ENCODE measurements at places on chromosomes 7 and 10.

DNA sequence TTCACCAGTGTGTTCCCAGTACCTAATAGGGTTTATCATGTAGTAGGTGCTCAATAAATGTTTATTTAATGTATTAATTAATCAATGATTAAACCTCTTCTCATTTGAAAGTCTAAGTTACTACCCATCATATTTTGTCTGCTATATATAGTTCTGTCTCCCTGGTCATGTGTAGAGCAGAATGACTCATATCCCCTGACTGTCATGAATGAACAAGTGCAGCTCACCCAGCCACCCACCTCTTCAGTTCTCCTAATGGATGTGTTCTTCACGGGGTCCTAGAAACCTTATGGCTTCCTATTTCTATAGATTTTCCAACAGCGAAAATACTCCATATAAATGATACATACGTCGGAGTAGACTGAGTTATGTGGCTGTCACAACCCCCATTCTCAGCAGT, 64.5 kb downstream of the HIF1AN start:
- DNase-seq: no peak

DNA sequence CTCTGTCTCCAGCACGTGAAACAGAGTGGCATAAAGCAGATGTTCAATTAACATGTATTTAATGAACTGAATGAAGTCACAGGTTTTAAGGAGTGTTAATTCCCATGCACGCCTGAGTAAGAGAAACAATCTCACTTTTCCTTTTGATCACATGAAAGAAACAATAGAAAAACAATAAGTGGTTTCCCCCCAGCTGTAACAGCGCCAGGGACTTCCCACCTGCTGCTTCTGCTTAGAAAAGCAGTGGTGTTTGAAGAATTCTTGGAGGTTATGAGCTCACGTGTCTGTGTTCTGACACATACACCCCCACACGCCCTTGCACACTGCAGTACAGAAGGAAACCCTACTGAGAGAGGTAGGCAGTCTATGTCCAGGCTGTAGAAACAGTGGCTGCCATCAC, 51.3 kb upstream of the FRMD4A start:
- no peak for DNase-seq

DNA sequence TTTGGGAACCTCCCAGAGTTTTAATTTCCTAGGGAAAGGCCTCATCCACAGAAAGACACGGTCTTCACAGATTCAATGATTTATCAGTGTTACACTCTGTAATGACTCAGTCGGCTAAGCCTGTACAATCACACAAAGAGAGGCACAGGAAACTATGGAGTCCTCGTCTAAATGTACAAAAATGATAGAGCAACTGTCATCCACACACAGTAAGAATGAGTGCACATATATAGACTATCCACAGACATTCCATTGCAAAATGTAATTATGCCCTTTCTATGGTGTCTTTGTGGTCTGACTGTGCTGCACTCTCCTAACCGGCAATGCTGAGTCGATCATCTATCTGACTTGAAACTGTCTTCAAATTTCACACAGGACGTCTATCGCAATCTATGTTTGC, 3.5 kb upstream of the NAMPT start:
- no peak for DNase-seq

DNA sequence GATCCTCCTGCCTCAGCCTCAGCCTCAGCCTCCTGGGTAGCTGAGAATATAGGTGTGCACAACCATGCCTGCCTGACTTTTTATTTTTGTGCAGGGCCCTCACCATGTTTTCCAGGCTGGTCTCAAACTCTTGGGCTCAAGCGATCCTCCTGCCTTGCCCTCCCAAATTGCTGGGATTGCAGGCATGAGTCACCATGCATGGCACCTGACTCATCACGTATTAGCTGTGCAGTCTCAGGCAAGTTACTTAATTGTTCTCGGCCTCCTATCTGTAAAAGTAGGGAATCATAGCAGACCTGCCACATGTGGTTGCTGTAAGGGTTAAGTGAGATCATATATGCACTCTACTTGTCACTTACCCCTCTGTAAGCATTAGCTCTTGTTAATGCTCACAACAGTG, 117.2 kb downstream of the ANLN start:
- DNase-seq: no peak

GRCh38 chr10:79048639-79049550, 19.9 kb upstream of the ZMIZ1 start:
- no peak for DNase-seq

DNA sequence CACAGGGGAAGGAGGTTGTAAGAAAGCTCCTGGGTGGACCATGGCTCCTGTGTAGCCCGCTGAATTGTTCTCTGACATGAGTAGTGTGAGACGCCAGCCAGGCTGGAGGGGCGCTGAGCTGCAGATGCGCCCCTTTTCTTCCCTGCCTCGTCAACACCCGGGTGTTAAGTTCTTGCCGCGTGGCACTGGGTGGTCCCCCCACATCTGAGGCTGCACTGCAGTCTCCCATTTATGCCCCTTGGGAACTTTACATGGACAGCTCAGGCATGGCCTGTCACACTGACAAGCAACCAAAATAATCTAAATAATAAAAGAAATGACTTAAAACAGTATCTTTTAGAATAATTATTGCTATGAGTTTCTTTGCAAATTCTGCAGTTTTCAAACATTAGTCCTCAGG, 34.6 kb upstream of the HSPA12A start:
- DNase-seq: no peak

DNA sequence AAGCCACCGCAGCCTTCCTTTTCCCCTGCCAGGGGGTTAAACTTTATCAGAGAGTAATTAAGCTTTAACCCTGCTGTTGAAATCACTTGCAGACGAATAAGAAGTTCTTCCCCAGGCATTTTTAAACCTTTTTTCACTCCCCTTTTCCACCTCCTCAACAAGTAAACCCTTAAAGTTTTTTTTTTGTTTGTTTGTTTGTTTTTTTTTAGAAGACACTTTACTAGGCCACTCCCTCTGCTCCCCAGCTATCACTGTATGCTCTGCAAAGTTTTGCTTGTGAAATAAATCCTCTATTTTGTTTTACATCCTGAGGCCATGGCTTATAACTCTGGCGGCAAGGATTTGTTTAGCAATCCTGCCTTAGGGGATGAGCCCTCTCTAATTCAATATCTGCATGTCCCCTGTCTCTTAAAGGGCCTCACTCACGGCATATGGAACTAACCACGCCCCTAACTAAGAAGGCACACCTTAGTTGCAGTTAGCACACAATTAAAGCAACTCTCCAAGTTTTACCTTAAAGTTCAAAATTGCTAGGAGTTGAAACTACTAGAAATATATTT, 1354.7 kb upstream of the LRRTM3 start:
- no peak for DNase-seq

- no peak for DNase-seq
Measured at GRCh38 chr10:775245-776075, 86.0 kb upstream of the DIP2C start.

DNA sequence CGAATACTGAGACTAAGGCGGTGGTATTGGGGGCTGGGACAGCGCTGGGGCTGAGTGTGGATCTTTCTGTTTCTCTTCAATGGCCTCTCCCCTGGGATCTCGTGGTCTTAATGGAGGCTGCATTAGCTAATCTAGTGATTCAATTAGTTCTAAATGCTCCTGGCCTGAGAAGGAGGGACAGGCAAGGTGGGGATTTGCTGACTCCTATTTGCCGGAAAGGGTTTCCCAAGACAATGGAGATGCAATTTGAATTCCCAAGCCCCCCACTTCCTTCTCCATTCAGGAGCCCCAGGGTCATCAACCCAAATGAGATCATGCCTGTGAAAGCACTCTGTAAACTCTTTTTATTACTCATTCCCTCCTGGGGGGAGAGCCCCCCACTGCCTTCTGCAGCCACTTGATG, 111.7 kb upstream of the PLXNA4 start:
- no peak for DNase-seq

GRCh38 chr10:5478694-5479305, 20.6 kb downstream of the CALML5 start:
- no peak for DNase-seq

GRCh38 chr7:371119-371778, 81.3 kb downstream of the FOXL3 start:
- no peak for DNase-seq

- no peak for DNase-seq
Measured at GRCh38 chr10:89242840-89243568, 8.6 kb downstream of the LIPA start.

- no peak for DNase-seq
Measured at GRCh38 chr7:1425292-1426136, 33.8 kb downstream of the MICALL2 start.

DNA sequence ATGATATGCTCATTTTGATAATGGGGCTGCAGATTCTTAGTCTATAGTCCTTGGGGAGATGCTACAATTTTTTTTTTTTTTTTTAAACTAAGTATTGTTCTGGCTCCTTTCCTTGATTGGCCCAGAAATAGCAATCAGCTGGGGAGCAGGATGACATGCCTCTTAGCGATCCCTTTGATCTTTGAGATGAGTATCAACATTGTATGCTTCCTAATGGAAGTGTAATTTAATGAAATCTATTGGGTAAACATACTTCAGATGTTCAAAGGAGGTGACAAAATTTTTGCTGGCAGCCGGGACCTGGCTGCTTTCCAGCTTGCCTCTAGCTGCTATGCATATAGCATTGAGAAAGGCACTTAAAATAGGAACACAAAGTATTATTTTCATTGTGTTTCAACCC, 43.5 kb downstream of the VTI1A start:
- DNase-seq: no peak

DNA sequence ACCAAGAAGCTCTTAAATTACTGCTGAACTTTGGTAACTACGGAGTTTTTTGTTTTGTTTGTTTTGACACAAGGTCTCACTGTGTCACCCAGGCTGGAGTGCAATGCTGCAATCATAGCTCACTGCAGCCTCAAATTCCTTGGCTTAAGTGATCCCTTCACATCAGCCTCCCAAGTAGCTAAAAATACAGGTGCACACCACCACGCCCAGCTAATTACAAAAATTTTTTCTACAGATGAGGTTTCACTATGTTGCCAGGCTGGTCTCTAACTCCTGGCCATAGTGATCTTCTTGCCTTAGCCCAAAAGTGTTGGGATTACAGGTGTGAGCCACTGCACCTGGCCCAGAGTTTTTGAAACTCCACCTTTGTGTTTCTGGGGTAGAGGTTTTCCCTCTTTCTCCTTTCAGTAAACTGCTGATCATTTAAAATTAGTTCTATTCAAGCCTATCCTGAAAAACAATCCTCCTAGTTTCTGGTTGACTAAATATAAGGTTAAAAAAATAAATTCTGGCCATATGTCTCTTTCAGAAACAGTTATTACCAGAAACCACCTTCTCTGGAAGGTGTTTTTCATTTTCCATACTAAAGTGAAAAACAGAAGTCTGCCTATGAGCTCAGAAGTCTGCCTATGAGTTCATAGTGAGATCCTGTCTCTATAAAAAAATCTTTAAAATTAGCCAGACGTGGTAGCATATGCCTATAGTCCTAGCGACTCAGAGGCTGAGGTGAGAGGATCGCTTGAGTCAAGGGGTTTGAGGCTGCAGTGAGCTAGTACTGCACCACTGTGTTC, 63.9 kb downstream of the VOPP1 start:
- DNase-seq: no peak

- DNase-seq: no peak
Measured at GRCh38 chr10:17675638-17676037, 31.7 kb downstream of the STAM start.

GRCh38 chr10:89332123-89332633, 4.4 kb downstream of the IFIT3 start:
- DNase-seq: peak; percentile 42

GRCh38 chr7:106347229-106347833, 62.5 kb upstream of the NAMPT start:
- DNase-seq: no peak

- DNase-seq: no peak
Measured at GRCh38 chr7:45713669-45714520, 139.7 kb downstream of the ADCY1 start.

GRCh38 chr10:88499569-88500470, 83.3 kb downstream of the RNLS start:
- no peak for DNase-seq

All from GM18507 (cell line).